Ovary (tissue), 10 donors: ENCODE measurements at places on chromosomes 11 and 22. TPM values are rescaled to one million over a fixed set of nuclear protein-coding genes. Genes with fewer than 3 reads are reported as not detected.
A peak's percentile ranks its signal among the peaks of the same experiment; 100 is the strongest.

Gene SCN3B
- total RNA-seq = 0.78 TPM

- H3K4me1 ChIP-seq = no peaks in the 10 kb centered on the region
- no peak overlapping the region for H3K4me3 ChIP-seq
- H3K36me3 ChIP-seq = no peaks in the 10 kb centered on the region
- DNase-seq = no peak
Observed at GRCh38 chr22:30927806-30928205, 40.8 kb downstream of the MORC2 start.

DNA sequence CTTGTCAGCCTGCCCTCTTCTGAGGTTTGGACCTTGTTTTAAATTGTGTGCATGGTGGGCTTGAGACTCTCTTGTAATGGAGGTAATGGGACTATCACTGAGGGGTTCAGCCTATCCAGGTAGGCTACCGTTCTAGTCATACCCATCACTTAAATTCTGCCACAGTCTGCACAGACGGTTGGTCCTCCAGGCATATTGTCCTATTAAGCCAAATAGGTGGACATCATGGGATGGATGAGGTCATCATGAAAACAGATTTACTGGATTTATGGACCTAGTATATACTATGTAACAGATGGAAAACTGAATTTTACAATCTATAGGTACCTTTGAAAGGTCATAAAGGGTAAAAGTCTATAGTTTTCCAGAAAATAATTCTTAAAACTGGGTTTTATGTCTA, 9.1 kb upstream of the RBM4 start:
- DNase-seq = no peak
- H3K27ac ChIP-seq = no peak overlapping the region
- no peaks in the 10 kb centered on the region for H3K27me3 ChIP-seq
- H3K4me3 ChIP-seq = no peak overlapping the region
- no peaks in the 10 kb centered on the region for H3K4me1 ChIP-seq

DNA sequence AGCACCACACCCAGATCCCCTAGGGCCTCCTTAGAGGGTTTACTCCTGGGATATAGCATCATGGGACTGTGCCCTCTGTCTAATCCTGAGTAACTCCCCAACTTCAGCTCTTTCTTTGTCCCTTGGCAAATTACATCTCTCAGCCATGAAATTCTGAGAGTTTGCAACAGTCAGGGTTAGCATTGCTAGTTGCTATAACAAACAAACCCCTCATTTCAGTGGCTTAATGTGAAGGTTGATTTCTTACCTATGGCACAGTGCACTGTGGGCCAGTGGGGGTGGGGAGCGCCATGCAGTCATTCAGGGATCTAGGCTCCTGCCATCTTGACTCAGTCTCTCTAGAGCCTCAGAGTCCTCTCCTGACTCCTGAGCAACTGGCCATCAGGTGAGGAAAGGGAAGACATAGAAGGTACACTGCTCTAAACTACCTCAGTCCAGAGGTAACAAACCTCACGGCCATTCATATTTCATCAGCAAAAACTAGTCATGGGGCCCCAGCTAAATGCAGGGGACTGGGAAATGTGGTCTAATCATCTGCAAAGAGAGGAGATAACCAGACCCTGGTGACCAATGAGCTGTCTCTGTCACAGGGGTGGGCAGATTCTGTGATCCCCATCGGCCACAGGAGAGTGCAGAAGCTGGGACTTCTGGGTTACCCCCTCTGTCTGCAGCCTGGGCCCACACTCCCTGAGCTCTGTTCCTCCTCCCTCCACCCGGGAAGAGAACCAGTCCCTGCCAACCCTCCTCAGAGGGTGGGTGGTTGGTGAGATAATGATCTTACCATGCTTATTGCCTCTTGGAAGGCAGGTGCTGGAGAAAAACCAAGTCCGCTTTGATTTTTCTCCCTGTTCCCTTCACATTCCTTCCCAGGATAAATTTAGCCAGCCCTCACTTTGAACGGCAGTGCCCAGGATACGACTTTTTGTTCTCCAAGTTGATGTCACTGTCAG, 17.5 kb downstream of the PRG3 start:
- no peaks in the 10 kb centered on the region for H3K4me1 ChIP-seq
- H3K4me3 ChIP-seq = no peak overlapping the region
- H3K27ac ChIP-seq = no peak overlapping the region
- no peaks in the 10 kb centered on the region for H3K27me3 ChIP-seq

DNA sequence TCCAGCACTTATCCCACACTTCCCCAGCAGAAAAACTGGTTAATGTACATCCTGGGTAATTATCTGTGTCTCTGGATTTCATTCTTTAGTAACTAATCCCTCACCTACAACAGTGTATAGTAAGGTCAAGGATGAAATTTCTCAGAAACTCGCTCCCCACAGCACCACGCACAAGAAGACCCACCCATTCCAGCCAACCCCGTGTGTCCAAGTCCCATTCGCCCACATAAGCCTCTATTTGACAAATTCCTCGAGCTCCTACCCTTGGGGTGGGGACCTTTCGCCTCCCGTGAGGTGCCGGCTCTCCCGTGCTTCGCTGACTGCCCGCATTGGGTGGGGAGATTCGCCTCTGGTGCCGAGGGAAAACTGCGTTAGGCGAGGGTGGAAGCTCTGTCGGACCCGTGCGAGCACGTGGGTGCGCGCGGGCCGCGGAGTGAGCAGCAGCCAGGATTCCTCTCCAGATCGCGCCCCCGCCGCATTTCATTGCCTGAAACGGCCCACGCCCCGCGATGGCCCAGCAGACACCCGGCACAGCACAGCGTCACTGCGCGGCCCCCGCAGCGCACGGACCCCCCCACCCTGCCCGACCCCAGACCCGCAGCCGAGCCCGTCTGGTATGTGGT, 866 bp downstream of the EXPH5 start:
- no peak overlapping the region for H3K27ac ChIP-seq
- DNase-seq = peak; percentile 36
- H3K36me3 ChIP-seq = no peaks in the 10 kb centered on the region
- peaks cover 5% of the 10 kb centered on the region for H3K4me1 ChIP-seq

GRCh38 chr11:29231586-29231985, 785.2 kb downstream of the KCNA4 start:
- no peak for DNase-seq
- no peaks in the 10 kb centered on the region for H3K27me3 ChIP-seq
- no peak overlapping the region for H3K4me3 ChIP-seq
- no peak overlapping the region for H3K27ac ChIP-seq
- H3K36me3 ChIP-seq = no peaks in the 10 kb centered on the region
- H3K4me1 ChIP-seq = peaks cover 2% of the 10 kb centered on the region

GRCh38 chr22:40670058-40670457, 9.2 kb upstream of the MCHR1 start:
- no peak for DNase-seq
- peaks cover 6% of the 10 kb centered on the region for H3K4me1 ChIP-seq
- no peak overlapping the region for H3K4me3 ChIP-seq
- H3K27ac ChIP-seq = no peak overlapping the region

DNA sequence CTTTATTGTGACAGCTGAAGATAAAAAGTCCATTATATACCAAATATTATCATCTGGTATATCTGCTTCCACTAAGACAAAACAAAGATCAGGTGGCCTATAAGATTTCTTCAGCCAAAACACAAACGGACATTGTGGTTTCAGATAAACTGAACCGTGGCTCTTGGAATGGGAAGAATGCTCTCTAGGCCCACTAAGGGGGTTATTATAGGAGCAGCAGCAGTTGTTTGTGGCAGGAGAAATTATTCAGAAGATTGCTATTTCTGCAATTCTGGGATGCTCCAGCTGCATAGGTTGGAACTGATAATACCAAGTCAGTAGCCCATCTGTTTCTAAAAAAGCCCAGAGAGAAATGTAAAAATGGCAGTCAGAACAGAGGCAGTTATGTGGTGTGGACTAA, 145.3 kb downstream of the NCAM1 start:
- H3K36me3 ChIP-seq = no peaks in the 10 kb centered on the region
- no peak overlapping the region for H3K27ac ChIP-seq
- H3K27me3 ChIP-seq = no peaks in the 10 kb centered on the region
- no peak overlapping the region for H3K4me3 ChIP-seq
- peaks cover 5% of the 10 kb centered on the region for H3K4me1 ChIP-seq

DNA sequence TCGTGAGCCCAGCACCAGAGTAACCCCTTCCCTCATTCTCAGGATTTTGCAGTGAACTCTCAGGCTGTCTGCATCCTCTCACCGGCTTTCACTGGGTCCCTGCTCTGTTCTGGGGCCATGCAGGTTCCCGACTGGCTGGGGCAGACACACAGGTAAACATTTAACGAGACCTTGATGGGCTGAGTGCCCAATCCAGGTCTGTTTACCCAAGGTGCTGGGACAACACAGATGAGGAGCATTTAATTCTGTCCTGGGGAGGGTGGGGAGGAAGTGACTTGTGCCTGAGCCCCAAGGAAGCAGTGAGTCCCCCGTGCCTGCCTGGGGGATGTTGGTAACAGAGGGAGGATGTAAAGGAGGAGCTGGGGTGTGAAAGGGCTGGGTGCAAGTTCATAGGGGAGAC, 4.4 kb downstream of the BIK start:
- H3K36me3 ChIP-seq = no peaks in the 10 kb centered on the region
- H3K27me3 ChIP-seq = no peaks in the 10 kb centered on the region
- no peak overlapping the region for H3K27ac ChIP-seq
- no peak overlapping the region for H3K4me3 ChIP-seq
